ENCODE measurements at places on chromosomes 1 and 21.

DNA sequence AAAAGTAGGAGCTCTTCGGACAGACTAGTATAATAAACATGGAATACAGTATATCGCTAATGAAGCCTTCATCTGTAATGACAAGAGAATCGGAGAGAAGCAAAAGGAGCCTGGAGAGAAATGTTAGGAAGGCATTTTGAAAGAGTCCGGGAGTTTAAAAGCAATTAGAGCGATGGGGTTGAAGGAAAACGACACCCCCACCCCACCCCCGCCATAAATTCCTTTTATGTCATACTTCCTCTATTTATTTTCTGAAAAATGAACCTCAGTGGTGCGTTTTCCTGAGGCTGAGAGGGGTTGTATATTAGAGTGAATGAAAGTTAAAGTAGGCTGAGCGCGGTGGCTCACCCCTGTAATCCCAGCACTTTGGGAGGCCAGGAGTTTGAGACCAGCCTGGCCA lies 635 bp upstream of the APH1A start:
- no peak for DNase-seq

DNA sequence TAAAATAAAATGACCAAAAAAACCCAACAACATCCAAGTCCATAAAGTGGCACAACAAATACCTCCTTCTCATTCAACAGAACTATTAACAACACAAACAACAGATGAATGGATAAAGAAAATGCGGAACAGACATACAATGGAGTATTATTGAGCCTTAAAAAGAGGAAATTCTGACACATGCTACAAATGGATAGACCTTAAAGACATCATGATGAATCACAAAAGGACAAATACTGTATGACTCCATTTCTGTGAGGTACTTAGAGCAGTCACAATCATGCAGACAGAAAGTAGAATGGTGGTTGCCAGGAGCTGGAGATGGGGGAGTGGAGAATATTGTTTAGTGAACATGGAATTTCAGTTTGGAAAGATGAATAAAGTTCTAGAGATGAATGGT lies 42.6 kb downstream of the EYA3 start:
- peak; percentile 41 for DNase-seq

DNA sequence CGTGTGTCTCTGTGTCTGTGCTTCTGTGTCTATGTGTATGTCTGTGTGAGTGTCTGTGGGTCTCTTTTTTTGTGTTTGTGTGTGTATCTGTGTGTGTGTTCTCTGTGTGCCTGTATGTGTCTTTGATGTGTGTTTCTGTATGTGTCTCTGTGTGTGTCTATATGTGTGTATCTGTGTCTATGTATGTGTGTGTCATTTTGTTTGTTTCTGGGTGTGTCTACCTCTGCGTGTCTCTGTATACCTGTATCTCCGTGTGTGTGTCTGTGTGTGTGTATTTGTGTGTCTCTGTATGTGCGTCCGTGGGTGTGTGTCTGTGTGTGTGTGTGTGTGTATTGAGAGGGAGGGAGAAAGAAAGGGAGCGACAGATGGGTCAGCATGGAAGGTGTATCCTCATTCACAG lies 106.3 kb upstream of the TRABD2B start:
- DNase-seq: no peak

DNA sequence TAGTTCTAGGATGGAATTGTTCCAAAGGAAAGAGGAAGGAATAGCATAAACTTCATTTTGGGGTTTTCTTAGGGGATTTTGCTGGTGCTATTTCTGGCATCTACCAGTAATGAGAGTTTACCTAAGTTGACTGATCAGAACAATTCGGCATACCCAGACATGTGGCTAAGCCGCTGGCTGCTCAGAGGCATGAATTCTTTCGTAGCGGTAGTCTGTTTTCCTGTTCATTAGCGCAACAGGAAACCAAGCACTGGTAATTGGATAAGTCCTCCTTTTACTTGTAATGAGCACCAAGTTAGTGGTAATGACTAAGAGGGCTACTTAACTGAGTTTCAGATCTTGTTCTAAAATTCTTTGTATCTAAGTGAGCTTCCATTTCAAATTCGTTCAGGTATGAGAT lies 38.6 kb downstream of the C21orf91 start:
- DNase-seq: peak; percentile 49
